ENCODE measurements at places on chromosomes 6 and 20. TPM values are rescaled to one million over a fixed set of nuclear protein-coding genes. Genes with fewer than 3 reads are reported as not detected.

DNA sequence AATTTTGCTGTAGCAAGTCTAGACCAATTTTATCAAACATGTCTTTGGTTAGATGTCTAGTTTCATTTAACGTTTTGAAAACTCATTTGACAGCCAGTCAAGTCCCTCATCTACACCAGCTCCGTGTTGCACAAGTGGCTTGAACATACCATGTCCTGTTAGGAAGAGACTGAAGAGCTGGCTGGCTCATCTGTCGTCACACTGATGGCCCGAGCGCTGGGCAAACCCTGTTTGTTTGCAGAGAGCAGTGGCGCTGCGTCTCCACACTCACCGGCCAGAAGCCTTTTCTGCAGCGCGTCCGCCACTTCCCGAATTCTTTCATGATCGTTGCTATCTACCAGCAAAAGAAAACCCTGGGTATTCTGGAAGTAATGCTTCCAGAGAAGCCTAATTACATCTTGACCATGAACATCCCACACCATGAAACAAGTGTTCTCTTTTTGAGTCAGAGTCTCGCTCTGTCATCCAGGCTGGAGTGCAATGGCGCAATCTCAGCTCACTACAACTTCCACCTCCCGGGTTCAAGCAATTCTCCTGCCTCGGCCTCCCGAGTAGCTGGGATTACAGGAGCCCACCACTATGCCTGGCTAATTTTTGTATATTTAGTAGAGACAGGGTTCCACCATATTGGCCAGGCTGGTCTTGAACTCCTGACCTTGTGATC is 10.7 kb upstream of the TCFL5 start:
- no peaks in the 10 kb centered on the region for H3K36me3 ChIP-seq
- peaks cover 4% of the 10 kb centered on the region for H3K27me3 ChIP-seq
- DNase-seq: no peak
- H3K4me3 ChIP-seq: no peak overlapping the region
- H3K4me1 ChIP-seq: peaks cover 5% of the 10 kb centered on the region
- H3K27ac ChIP-seq: no peak overlapping the region

DNA sequence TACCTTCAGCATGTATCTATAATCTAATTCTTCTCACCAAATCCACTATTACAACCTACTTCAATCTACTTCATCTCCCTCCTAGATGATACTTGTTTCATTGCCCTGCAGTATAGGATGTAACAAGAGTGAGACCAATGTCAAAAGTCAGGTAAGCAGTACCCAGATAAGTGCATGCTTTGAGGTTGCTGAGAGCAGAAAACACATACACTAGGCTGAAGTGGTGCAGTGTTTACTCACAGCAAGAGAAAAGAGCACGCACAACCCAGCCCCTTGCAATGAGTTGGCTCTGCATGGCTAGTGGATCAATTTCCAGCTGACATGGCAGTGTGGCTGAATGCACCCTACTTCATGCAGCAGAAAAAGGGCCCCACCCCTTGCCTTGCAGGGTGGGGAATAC is 199.9 kb downstream of the EPHA7 start:
- H3K36me3 ChIP-seq: no peaks in the 10 kb centered on the region
- no peak overlapping the region for H3K27ac ChIP-seq
- DNase-seq: no peak

GRCh38 chr6:73746787-73747186 is 50.8 kb downstream of the CD109 start:
- H3K4me1 ChIP-seq: no peaks in the 10 kb centered on the region
- H3K36me3 ChIP-seq: no peaks in the 10 kb centered on the region
- H3K4me3 ChIP-seq: no peak overlapping the region
- H3K27me3 ChIP-seq: no peaks in the 10 kb centered on the region
- DNase-seq: no peak

The IL22RA2 gene
- total RNA-seq: not detected

DNA sequence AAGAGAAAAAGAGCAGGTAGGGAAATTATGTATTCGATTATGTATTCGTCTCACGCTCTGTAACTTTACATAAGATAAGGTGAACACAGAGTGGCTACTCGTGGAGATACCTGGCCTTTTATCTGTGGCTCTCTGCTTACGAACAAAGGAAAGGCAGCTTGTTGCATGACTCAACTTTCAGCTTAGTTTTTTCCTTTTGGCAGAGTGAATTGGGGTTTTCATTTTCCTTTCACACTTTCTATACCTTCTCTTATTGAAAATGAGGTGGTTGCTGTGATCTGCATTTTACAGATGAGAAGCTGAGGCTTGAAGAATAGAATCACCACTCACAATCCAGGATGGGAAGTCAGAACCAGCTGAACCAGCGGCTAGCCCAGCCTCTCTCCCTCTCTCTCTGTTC is 13.3 kb upstream of the KCNK15 start:
- no peak for DNase-seq
- no peak overlapping the region for H3K27ac ChIP-seq
- no peak overlapping the region for H3K4me3 ChIP-seq
- no peaks in the 10 kb centered on the region for H3K36me3 ChIP-seq
- H3K4me1 ChIP-seq: peaks cover 8% of the 10 kb centered on the region

The ZSWIM1 gene
- total RNA-seq: 15.1 TPM

The TMEM217 gene
- total RNA-seq: 0.54 TPM

The MOG gene
- total RNA-seq: not detected

The BTN1A1 gene
- total RNA-seq: 0.46 TPM

GRCh38 chr6:164832410-164832809 is 477.0 kb downstream of the C6orf118 start:
- H3K36me3 ChIP-seq: no peaks in the 10 kb centered on the region
- H3K4me3 ChIP-seq: no peak overlapping the region
- no peak overlapping the region for H3K27ac ChIP-seq

The TINAG gene
- not detected for total RNA-seq

- peaks cover 23% of the 10 kb centered on the region for H3K4me1 ChIP-seq
- H3K4me3 ChIP-seq: no peak overlapping the region
- H3K36me3 ChIP-seq: peaks cover 57% of the 10 kb centered on the region
These were observed 29.1 kb upstream of the ZC3H12D start for GRCh38 chr6:149513915-149514314.

- no peak overlapping the region for H3K4me3 ChIP-seq
- peaks cover 4% of the 10 kb centered on the region for H3K36me3 ChIP-seq
- peaks cover 11% of the 10 kb centered on the region for H3K27me3 ChIP-seq
- H3K27ac ChIP-seq: no peak overlapping the region
These were observed 176.8 kb downstream of the NFATC2 start for GRCh38 chr20:51365670-51366069.

GRCh38 chr6:3455569-3456394 is 1.1 kb downstream of the SLC22A23 start:
- peak; percentile 21 for DNase-seq
- H3K27me3 ChIP-seq: peaks cover 33% of the 10 kb centered on the region
- no peaks in the 10 kb centered on the region for H3K36me3 ChIP-seq
- peaks cover 5% of the 10 kb centered on the region for H3K4me1 ChIP-seq
- no peak overlapping the region for H3K4me3 ChIP-seq

The DLK2 gene
- 1.4 TPM for total RNA-seq

The SPATS1 gene
- not detected for total RNA-seq

- no peaks in the 10 kb centered on the region for H3K4me1 ChIP-seq
- no peak for DNase-seq
- H3K36me3 ChIP-seq: no peaks in the 10 kb centered on the region
- no peaks in the 10 kb centered on the region for H3K27me3 ChIP-seq
- no peak overlapping the region for H3K27ac ChIP-seq
- H3K4me3 ChIP-seq: no peak overlapping the region
These were observed 302.7 kb upstream of the TFAP2D start for GRCh38 chr6:50410579-50410978.

The SIRPB1 gene
- 1.1 TPM for total RNA-seq

DNA sequence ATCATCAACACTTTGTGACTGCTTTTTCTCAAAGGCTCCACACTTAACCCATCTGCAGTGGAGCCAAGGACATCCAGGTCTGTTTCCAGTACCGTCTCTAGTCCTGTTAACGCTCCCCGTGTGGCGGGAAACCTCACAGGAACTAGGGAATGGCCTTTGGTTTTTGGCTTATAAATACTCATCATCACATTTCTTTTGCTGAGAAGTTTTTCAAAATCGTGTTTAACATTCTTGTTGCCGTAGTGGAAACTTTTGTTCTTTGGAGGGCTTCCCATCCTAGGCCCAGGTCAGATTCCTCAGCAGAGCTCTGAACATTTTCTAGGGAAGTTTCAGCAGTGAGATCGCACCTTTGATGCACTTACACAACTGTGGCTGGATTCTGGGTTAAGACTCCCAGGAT is 24.6 kb downstream of the DAAM2 start:
- H3K4me3 ChIP-seq: no peak overlapping the region
- H3K36me3 ChIP-seq: no peaks in the 10 kb centered on the region
- DNase-seq: no peak

The SLC22A16 gene
- total RNA-seq: not detected

The CAP2 gene
- not detected for total RNA-seq

DNA sequence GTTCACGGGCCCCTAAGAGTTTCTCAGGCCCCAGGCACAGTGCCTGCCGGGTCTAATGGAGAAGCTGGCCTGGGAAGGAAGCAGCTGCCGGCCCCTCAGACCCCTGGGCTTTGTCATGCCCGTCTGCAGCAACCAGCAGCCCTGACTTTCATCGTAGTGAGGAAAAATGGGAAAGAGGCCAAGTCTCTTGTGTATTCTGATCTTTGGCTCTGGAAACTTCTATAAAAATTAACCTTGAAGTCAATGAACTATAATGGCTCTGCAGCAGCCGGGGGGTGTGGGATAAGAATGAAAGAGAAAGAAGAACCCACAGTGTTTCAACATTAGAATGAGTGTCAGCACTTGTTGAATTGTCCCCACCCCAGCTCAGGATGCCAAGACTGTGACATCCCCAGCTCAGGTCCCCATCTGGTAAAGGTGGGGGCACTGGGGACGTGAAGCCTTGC is 12.9 kb downstream of the TGM2 start:
- peak overlapping the region; percentile 51 for H3K27ac ChIP-seq
- H3K4me3 ChIP-seq: peak overlapping the region; percentile 55
- no peaks in the 10 kb centered on the region for H3K27me3 ChIP-seq
- no peak for DNase-seq

GRCh38 chr6:43401730-43402129 is 25.6 kb upstream of the ABCC10 start:
- H3K4me1 ChIP-seq: peaks cover 11% of the 10 kb centered on the region
- H3K36me3 ChIP-seq: no peaks in the 10 kb centered on the region
- H3K27ac ChIP-seq: no peak overlapping the region
- no peak for DNase-seq

- DNase-seq: no peak
- no peaks in the 10 kb centered on the region for H3K27me3 ChIP-seq
- peaks cover 4% of the 10 kb centered on the region for H3K36me3 ChIP-seq
These were observed 42.2 kb downstream of the CDYL start for GRCh38 chr6:4818272-4818938.

The TNFRSF21 gene
- total RNA-seq: 1.1 TPM

GRCh38 chr6:25524542-25524941 is 127.5 kb upstream of the SCGN start:
- H3K27ac ChIP-seq: no peak overlapping the region
- DNase-seq: no peak
- H3K4me3 ChIP-seq: no peak overlapping the region
- H3K4me1 ChIP-seq: no peaks in the 10 kb centered on the region
- H3K36me3 ChIP-seq: peaks cover 18% of the 10 kb centered on the region

GRCh38 chr6:97440590-97441176 is 157.7 kb upstream of the MMS22L start:
- no peak for DNase-seq
- H3K36me3 ChIP-seq: no peaks in the 10 kb centered on the region
- no peak overlapping the region for H3K4me3 ChIP-seq
- H3K27ac ChIP-seq: no peak overlapping the region

DNA sequence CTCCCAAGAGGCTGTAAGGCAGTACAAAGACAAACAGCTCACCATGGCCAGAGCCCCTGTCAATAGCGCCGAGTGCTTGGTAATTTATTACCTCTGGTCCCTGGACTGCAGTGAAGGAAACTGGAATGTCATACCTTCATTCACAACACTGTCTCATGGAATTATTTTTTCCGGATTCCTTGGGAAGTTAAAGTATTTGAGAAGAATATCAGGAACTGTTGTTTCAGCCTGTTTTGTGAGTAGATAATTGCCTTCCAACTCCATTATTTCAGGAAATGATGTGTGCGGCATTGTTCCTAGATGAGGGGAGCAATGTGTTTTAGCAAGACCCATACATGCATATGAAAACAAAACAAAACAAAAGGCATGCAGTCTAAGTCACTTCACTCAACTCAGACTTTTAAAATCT is 64.0 kb downstream of the BLOC1S5 start:
- H3K27ac ChIP-seq: no peak overlapping the region
- H3K4me1 ChIP-seq: peaks cover 14% of the 10 kb centered on the region
- no peak for DNase-seq
- no peak overlapping the region for H3K4me3 ChIP-seq

The LAMA5 gene
- 19.8 TPM for total RNA-seq

DNA sequence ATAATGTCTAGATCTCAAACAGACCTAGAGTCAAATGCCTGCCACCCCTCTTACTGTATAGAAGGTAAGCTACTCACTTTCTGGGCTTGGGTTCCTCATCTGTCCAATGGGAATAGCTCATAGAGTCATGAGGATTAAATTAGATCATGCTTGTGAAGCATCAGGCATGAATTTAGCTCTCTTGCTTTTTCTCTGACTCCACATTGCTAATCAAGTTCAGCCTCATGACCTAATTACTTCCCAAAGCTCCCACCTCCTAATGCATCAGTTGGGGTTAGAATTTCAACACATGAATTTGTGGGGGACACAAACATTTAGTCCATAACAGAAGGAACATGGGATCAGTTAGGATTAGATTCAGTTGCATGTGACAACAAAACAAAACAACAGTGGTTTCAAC is 4.6 kb upstream of the DDX27 start:
- H3K4me3 ChIP-seq: no peak overlapping the region
- peaks cover 10% of the 10 kb centered on the region for H3K4me1 ChIP-seq
- H3K36me3 ChIP-seq: peaks cover 8% of the 10 kb centered on the region
- DNase-seq: no peak
- no peak overlapping the region for H3K27ac ChIP-seq
- peaks cover 1% of the 10 kb centered on the region for H3K27me3 ChIP-seq

DNA sequence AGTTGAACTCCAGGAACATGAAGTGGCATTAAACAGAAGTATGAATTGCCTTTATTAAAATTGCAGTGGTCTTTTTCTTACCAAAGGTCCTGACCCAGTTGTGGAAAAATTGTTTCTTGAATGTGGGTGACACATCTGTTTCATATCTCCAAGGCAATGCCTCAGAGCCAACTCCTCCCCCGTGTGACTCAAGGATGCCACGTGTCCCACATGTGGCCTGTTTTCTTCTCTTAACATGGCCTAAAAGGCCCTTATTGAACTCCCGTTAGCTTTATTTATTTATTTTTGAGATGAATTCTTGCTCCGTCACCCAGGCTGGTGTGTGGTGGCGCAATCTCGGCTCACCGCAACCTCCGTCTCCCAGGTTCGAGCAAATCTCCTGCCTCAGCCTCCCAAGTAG is 128.4 kb upstream of the ESR1 start:
- no peaks in the 10 kb centered on the region for H3K36me3 ChIP-seq
- H3K27me3 ChIP-seq: no peaks in the 10 kb centered on the region
- H3K27ac ChIP-seq: no peak overlapping the region
- no peak overlapping the region for H3K4me3 ChIP-seq
- no peak for DNase-seq

- no peak overlapping the region for H3K27ac ChIP-seq
- no peaks in the 10 kb centered on the region for H3K36me3 ChIP-seq
- H3K4me1 ChIP-seq: peaks cover 22% of the 10 kb centered on the region
- DNase-seq: no peak
These were observed 142.8 kb downstream of the DLL1 start for GRCh38 chr6:170147832-170148708.

The CTAGE9 gene
- not detected for total RNA-seq
